ENCODE measurements at places on chromosomes 1 and 21. TPM values are rescaled to one million over a fixed set of nuclear protein-coding genes. Genes with fewer than 3 reads are reported as not detected.

RGS8 gene
- not detected for total RNA-seq

GSTM1 gene
- total RNA-seq, result 16.7 TPM

HENMT1 gene
- 21.9 TPM for total RNA-seq

MCOLN2 gene
- not detected for total RNA-seq

S100A12 gene
- 23.0 TPM for total RNA-seq

All from skeletal muscle tissue (tissue), 5 donors.